ENCODE measurements at places on chromosomes 6 and 20.
A peak's percentile ranks its signal among the peaks of the same experiment; 100 is the strongest.

- peak; percentile 19 for DNase-seq
Observed at GRCh38 chr6:107655245-107655644, 165.3 kb downstream of the SOBP start.

GRCh38 chr6:20319520-20320357 lies 81.9 kb upstream of the E2F3 start:
- DNase-seq: peak; percentile 23

- DNase-seq: no peak
Observed at GRCh38 chr20:46770330-46771194, 61.1 kb downstream of the SLC2A10 start.

DNA sequence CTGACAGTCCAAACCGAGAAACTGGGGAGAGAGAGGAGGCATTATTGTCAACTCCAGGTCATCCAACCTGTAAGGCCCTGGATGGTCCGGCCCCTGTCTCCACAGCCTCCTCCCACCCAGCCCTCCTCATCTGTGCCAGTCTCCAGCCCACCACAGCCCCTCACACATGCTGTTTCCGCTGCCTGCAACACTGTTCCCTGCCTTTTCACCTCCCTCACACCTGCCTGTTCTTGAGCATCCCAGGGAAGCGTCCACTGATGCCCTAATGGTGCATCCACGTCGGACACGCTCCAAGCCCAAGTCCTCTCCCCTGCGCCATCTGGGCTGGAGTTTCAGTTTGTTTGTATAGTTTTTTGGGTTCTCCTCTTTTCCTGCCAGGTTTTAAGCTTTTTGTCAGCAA lies 52.0 kb downstream of the BMP7 start:
- DNase-seq: no peak

DNA sequence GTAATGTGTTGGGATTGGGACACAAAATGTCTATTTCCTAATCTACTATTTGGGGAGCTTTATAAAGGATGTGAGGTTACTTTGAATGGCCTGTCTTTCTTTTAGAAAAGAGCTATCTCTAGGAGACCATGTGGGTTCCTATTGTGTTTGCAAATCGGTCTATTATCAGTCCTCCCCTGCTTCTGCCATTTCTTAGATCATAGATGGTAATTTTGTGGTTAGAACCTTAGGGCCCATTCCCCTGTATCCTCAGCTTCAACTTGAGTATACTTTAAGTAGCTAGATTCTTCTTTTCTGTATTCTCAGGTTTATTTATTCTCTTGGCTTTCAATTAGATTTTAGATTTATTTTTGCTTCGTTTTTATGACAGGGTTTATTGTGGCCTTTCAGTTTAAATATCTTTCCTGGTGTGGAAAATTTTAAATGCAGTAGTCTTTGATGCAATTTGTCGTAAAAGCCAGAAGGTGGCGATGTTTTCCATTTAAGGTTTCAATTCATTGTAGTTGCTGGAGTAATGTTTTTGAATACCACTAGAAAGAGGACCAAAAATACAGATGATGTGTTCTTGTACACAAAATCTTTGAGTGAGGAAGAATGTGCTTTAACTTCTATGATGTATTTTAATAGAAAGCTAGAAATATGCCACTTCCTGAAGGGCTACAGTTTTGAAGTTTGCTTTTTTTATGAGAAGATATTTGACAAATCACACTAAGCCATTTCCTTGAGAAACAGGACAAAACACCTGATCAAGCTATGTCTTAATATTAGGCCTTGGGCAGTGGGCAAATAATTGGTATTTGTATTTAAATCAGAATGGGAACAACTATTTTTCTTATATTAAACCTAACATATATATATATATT lies 20.3 kb downstream of the TBPL1 start:
- peak; percentile 79 for DNase-seq

- peak; percentile 26 for DNase-seq
Observed at GRCh38 chr20:19277381-19277780, 64.9 kb downstream of the SLC24A3 start.

DNA sequence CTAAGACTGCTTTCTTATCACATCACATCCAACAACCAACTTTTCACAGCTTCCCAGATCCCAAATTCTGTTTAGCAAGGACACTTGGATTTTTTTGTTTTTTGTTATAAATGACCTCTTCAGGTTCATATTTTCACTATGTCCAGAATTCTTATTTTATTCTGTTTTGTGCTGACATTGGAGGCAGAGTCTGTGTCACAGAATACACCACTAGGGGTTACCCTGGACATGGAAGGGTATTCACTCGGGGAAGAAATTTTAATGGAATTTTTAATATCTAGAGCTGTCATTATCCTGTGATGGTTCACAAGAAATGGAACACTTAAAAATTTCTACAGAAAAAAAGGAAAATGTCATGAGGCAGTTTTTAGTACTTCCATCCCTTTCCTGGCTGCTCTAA lies 12.0 kb upstream of the SLC2A12 start:
- no peak for DNase-seq

DNA sequence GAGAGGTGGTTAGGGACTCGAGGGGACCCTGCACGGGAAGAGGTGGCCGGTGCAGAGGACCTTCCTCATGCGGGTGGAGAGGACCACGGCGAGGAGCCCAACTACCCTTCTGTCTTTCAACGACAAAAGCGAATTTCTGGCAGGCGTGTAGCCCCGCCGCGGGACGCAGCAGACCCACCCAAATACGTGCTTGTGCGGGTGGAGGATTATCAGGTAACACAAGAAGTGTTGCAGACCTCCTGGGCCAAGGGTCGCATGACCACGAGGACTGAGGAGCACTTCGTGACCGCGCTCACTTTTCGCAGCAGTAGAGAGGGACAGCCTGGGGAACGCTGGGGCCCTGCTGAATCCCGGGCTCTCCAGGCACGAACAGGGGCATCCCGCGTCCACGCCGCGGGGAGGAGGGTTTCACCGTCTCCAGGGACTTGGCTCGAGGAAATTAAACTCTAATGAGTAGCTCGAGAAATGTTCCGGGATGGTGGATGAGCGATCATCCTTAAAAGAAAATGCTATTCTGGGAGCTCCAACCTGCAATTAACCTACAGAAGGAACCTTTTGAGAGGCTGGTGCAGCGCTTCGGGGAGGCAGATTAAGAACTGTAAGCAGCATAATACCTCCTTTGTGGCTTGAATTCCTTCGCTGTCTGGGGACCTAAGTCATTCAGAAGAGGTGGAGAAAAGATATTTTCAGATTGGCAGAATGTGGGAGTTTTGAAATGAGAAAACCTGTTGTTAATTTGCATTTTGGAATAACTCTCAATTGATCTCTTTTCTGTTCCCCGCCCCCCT lies 804 bp downstream of the C6orf141 start:
- DNase-seq: no peak

DNA sequence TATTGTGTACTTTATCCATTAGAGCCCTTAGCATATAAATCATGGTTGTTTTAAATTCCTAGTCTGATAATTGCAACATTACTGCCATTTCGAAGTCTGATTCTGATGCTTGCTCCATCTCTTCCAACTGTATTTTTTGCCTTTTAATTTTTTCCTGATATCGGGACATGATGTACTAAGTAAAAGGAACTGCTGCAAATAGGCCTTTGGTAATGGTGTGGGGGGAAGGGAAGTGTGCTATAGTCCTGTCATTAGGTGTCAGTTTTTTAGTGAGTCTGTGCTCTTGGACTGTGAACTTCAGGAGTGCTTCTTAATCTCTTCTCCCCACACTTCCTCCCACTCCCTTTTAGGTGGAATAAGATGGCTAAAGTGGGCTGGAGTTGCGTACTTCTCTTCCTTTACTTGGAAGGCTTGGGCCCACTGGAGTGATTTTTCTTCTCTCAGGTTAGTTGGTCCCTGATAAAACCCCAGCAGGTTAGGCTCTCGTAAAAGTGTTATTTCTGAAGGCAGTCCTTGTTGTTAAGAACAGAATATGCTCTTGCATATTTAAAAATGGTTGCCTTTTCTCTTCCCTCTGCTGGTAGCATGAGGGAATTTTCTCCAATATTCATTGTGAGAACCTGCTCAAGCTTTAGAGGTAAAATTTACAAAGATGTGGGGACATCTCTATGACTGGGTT lies 18.1 kb downstream of the STXBP5 start:
- peak; percentile 19 for DNase-seq

GRCh38 chr6:36073587-36073986 lies 46.0 kb downstream of the MAPK14 start:
- DNase-seq: no peak

DNA sequence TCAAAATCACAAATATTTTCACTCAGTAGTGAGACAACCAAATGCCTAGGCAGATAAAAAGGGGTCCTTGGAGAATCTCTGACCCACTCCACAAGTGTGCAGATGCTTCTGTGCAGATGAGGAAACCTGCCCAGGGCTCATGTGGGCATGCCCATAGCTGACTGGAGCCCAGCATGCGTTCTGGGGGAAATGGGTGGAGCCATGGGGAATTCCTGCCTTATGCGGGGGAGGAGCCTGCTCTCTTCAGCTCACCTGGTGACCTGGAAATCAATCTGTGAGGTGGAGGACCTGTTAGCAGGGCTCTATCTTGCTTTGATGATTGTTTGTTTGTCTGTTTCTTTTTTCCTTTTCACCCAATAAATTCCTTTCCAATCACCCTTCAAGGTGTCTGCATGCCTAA lies 23.4 kb upstream of the PLN start:
- no peak for DNase-seq

GRCh38 chr6:11667876-11668275 lies 110.7 kb downstream of the ADTRP start:
- DNase-seq: no peak

GRCh38 chr6:1544000-1544399 lies 65.7 kb upstream of the FOXC1 start:
- no peak for DNase-seq

DNA sequence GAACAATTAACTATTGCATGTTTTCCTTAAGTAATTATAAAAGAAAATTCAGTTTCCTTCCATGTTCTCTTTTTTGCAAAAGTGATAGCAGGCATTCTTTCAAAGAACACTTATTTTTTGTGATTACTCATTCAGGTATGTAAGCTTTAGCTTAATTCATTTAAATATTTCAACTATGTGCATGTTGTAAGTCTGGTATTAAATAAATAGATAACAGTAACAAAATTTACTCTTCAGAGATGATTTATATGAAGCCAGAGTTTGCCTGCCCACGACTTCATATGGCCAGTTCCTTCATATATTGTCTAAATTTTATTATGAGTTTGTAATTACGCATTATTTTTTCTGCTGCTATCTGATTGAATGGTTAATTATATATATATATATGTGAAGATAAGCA lies 110.9 kb downstream of the ADGRG6 start:
- DNase-seq: no peak

- DNase-seq: no peak
Observed at GRCh38 chr20:61683721-61684120, 382.0 kb downstream of the TAF4 start.

DNA sequence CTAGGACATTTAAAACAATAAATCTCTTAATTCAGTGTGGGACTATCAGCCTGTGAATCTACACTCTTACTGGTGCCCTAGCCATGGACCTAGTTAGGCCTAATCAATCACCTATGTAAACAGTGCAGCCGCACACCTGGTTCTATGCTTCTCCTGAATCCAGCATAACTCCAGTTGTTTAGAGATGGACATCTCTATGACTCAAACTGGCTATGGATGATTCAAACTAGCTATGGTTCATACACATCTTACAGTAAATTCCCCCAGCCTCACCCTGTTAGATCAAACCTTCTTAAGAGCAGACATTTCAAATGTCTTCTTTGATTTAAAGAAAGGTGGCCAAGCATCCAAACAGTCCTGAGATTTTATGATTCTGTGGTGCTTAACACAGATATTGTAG lies 34.7 kb downstream of the SLC35B3 start:
- DNase-seq: no peak

GRCh38 chr6:99790679-99791078 lies 184.0 kb downstream of the PRDM13 start:
- DNase-seq: peak; percentile 45

DNA sequence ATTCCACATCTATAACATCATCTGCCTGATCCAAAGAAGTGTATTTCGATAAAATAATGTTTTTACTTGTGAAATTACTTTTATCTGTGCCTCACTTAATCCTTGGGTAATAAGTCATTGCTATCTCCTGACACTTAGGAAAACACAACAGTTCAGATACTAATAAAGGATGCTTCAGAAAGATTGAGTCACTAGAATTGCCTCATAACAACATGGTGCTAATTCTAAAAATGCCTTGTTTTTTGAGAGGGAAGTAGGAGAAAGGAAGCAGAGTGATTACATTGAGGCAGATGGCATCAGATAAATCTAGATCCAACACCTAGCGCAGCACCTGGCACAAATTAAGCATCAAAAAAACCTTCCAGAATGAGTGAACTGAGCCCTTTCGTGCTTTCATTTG lies 69.0 kb downstream of the NCOA7 start:
- DNase-seq: peak; percentile 65

GRCh38 chr6:167116838-167117228 lies 6.1 kb upstream of the CCR6 start:
- no peak for DNase-seq

- no peak for DNase-seq
Observed at GRCh38 chr6:170266061-170266825, 24.6 kb downstream of the DLL1 start.

DNA sequence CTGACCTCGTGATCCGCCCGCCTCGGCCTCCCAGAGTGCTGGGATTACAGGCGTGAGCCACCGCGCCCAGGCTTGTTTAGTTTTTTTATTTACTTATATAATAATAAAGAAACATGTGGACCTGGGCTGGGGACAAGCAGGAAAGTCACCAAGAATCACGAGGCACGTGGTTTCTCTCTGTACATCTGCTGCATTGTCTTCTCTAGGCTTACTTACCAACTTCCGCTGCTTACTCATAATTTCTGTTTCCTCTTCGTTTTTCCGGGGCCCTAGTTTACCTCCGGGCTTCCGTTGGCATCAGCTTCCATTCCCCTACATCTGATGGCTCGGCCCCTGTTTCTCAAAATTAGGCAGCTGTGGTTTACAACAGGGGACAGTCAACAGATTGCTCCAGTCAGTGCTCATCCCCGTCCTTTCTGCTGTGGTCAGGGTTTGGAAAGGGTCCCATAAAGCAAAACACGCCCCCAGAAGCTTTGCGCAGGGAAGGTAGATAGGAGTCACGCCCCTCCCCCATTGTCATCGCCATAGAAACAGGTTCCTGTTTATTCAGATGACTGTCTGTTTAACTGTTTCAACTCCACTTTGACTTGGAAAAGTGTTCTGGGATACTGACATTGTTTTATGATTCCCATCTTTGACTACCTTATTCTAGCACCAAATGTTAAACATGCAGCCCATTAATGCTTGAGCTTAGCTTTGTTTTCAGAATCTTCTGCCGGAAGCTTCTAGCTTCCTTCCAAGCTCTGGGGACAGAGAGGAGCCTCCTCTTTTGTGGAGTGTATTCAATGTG lies 31.9 kb upstream of the TXLNB start:
- peak; percentile 100 for DNase-seq

Data from AML-193 (cell line).